ENCODE measurements at places on chromosomes 13 and 19.

GRCh38 chr13:101272886-101273285 is 143.4 kb downstream of the NALCN start:
- no peak for DNase-seq

DNA sequence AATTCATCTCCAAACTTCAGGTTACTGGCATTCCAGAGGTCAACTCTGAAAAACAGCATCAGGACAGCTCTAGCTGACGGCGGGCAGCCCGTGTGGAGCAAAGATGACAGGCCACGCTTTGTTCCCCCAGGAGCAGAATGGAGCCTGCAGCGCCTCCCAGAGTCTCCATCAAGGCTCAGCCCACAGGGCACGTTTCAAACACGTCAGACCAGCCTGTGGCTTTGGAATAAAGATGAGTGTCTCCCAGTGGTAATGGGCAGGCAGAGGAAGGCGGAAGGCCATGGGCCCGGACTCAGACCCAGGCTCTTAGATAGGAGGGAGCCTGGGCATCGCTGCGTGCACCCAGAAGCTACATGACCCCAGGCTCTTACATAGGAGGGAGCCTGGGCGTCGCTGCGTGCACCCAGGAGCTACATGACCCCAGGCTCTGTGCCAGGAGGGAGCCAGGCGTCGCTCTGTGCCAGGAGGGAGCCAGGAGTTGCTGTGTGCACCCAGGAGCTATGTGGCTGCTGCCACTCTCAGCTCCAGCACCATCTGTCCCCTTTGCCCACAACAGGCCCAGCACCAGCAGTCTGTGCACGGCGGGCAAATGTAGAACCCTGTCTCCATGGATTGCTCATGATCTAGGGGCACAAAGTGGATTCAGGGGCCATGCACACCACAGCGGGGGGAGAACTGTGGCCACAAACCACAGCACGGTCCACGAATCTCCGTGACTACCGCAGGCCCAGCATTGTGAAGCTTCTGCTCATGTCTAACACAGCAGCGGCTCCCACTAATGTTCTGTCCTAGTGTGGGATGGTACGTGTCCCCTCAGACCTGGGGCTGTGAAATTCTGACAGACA is 47.8 kb upstream of the C13orf46 start:
- no peak for DNase-seq

DNA sequence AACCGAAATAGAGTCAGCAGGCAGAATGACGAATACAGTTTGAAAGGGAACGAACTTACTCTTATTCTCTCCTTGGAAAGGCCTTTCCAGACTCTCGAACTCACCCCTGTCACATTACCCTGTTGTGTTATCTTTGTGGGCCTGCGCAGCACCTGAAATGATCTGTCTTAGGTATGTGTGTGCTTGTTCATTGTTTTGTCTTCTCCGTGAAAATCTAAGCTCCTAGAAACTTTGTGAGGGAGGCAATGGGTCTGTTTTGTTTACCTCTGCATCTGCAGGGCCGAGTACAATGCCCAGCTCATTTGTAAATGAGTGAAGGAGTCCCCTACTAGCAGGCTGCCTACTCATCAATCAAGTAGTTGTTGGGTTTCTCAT is 19.6 kb downstream of the HMGB1 start:
- no peak for DNase-seq

DNA sequence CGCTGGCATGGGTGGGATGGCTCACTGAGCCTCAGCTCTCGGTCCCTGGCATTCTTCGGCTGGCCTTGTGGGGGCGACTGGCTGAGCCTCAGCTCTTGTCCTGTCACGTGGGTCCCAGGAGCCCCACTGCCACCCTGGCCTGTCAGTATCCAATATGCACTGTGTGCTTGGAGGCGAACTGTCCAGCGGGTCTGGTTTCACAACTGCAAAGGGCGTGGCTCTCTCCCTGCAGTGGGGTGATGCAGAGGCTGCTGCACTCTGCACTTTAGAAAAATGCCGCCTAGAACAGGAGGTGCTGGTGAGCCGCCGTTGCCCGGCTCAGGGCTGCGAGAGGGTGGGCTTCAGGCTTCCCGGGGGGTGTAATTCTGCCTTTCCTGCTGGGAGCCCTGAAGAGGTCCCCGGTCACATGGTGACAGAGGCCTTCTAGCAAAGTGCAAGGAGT is 17.0 kb upstream of the TMEM255B start:
- peak; percentile 29 for DNase-seq

- DNase-seq, result no peak
Observed at GRCh38 chr13:83365723-83366122, 516.6 kb downstream of the SLITRK1 start.

- DNase-seq, result no peak
Observed at GRCh38 chr13:98511435-98511834, 65.5 kb downstream of the STK24 start.

DNA sequence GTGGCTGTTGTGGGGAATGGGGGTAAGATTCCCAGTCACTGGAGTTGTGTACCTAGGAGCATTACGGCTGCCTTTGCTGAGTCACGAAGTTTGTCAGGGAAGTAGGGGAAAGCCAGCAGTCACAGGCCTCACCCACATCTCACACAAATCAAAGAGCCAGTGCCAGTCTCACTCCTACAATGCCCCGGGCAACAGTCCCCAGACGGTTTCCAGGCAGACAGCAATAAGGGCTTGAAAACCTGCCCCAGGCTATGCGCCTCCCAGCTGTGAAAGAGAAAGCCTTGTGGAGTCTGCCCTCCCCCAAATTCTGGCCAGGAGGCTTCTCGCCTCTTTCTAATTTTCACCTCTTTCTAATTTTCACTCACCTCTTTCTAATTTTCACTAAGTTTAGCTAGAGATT is 142.3 kb upstream of the EDNRB start:
- DNase-seq, result no peak

DNA sequence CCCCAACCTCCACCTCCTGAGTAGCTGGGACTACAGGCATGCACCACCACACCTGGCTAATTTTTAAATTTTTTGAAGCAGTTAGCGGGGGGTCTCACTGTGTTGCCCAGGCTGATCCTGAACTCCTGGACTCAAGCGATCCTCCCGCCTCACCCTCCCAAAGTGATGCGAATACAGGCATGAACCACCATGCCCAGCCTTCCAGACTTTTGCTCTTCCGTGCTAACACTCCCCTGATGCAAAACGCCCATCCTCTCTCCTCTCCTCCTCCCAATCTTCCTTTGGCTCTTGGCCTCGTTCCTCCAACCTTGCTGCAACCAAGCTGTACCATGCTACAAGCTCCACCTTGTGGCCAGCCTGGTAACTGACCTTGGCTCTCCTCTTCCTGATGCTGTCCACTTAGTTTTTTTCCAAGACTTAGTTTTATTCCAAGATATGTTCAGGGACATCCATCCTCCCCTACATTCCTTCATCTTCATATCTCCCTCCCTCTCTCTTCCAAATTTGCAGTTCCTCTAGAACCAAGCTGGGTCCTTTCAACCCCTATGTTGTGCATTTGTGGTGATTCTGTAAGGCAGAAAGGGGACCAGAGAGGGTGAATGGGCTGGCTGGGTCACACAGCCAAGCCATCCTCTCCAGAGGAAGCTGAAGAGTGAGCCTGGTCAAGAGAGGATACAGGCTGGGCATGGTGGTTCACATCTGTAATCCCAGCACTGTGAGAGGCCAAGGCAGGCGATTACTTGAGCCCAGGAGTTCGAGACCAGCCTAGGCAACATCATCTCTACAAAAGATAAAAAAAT is 32.8 kb downstream of the TINCR start:
- no peak for DNase-seq

- no peak for DNase-seq
Observed at GRCh38 chr19:29667387-29667783, 2.1 kb downstream of the PLEKHF1 start.

DNA sequence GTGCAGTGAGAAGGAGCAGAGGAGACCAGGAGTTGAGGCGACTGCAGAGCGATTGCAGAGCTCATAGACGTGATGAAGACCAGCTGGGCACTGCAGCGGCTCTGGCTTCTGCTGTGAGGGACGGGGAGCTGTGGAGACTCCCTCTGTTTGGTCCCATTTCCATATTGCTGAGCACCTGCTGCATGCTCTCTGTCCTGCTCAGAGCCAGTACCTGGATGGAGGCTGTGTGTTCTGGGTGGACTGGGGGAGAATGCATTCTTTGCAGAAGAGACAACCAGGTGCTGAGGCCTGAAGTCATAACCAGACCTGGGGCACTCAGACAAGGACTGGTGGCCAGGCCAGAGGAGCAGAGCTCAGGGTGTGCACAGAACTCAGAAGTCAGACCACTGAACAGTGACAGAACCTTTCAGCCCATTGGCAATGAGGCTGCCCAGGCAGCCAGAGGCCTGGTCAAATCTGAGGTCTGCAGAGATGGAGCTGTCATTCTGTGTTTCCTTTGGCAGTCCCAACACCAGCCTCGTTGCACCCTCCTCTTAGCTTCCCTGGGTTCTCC is 1.3 kb upstream of the A1BG start:
- DNase-seq, result no peak

DNA sequence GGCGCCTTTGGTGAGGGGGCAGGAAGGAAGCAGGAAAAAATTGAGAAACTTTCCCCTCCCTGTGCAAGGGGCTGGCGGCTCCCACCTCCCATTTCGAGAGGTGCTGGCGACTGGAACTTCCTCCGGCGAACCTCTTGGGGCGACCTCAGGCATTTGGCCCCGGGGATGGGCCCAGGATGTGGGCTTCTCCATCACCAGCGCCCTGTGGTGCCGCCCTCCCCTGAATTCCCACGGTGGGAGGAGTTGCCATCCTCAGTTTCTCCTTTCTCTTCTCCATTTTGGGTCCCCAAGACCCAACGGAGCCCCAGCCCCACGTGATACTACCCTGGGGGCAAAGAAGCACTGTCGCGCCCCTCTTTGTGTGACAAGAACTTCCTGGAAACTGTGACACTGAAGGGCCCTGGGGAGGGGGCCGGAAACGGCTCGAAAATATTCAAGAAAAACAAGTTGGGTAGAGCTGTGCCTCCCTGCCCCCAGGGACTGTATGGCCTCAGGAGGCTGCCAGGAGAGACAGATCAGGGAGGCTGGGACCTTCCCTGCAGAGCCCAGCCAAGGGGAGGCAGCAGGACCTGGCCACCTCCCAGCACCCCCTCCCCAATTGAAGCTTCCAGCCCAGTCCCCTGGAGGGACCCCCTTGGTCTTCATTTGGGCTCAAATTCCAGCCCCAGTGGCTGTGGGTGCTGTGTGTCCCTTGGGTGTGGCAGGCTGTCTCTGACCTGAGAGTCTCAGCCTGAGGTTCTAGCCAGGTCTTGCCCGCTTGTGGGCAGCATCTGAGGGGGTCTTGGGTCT is 16.2 kb upstream of the AP1M2 start:
- DNase-seq, result peak; percentile 93

- DNase-seq, result peak; percentile 39
Observed at GRCh38 chr19:6076675-6077463, 33.4 kb downstream of the RFX2 start.

DNA sequence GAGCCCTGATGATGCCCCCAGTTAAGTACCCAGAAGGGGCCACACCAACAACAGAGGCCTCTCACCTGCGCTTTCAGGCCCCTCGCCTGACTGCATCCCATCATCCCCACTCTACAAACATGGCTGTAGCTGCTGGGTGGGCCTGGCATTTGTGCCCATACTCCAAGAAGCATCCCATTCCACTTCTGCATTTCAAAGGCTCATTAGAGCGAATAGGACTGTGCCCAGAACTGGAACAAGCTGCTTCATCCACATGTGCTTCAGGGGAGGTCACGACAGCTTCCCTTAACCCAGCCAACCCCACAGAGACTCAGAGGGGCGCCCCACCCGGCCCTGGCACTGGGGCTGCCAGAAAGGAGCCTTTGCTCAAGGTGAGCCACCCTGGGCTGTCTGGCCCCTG is 156.9 kb downstream of the SIPA1L3 start:
- no peak for DNase-seq

- no peak for DNase-seq
Observed at GRCh38 chr19:1357531-1358109, 26.1 kb upstream of the NDUFS7 start.

DNA sequence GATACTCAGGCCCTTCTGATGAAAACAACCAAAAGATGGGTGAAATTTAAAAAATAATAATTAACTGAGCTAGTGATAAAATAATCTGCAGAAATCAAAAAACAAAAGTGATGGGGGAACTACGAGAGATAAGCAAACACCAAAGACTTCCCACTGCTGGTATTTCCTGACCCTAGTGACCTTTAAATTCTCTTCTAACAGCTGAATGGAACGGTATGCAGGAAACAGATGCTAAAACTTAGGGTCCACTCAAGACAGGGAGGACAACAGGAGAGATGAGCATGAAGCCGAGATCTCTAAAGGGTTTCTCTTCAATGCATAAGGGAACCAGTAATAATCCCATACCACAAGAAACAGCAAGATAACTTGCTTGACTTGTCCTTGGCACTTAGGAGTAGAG is 50.8 kb downstream of the USP12 start:
- no peak for DNase-seq

DNA sequence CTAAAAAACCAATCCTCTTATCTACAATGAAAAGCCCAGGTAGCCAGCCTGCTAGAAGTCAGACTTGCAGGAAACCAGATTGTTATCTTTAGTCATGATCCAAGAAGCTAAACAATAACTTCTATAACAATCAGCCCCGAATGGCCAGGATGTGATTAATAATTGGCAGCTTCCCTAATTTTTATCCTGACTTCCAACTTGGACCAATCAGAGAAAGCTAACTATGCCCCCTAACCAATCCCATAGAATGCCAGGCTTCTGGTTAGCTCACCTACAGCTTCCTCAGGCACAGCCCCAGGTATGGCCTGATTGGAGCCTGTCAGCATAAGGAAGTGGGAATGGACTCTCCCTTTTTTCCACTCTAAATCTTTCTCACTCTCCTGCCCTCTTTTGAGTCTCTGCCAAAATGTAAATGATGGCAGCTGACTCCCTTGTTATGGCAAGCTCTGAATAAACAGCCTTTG is 394.9 kb downstream of the DLEU7 start:
- no peak for DNase-seq

DNA sequence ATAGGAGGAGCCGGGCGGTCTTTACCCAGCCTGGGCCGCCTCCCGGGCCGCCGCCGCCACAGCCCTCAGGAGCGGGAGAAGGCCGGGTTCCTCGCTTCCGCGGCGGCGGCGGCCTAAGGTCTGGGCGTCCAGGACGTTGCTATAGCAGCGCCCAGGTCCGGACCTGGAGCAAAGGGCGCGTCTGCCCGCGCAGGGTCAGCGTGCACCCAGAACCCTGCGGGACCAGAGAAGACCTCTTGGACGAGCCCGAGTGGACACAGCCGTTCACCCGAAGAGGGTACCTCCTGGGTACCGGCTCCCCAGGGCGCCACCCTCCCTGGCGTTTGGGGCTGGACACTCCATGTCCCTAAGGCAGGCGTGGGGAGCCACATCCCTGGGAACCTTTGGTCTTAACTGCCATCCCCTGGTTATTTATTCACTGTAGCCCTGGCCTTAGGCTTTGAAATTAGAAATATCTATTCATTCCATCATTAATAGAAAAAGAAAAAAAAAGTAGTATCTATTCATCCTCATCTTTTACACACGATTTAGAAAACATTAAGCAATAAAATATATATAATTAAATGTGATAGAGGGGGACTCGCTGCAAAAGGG is 2.4 kb downstream of the DZIP1 start:
- DNase-seq, result no peak

Measured in CD4-positive, alpha-beta T cell treated with Interferon gamma for 1 hour (primary cell).